ENCODE measurements at places on chromosomes 6 and 20.
A peak's percentile ranks its signal among the peaks of the same experiment; 100 is the strongest.

DNA sequence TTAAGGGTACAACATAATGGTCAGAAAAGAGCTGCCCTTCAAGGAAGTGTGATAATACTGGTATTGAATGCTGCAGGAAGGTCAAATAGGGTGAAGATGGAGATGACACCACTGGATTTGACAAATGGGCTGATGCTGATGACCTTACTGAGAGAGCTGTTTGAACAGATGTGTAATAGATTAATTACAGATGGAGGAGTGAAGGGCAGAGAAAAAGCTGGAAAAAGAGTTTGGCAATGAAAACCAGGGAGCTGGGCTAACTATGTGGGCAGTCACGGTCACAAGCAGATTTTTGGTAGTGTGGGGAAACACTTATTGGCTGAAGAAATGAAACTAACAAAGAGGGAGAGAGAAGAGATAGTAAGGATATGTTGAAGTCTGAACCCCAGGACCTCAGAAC, 83.6 kb upstream of the ENPP5 start:
- H3K36me3 ChIP-seq = no peaks in the 10 kb centered on the region
- no peak overlapping the region for H3K27ac ChIP-seq
- no peak for DNase-seq
- H3K4me3 ChIP-seq = no peak overlapping the region
- peaks cover 2% of the 10 kb centered on the region for H3K4me1 ChIP-seq

- H3K27me3 ChIP-seq = peaks cover 2% of the 10 kb centered on the region
- no peaks in the 10 kb centered on the region for H3K4me1 ChIP-seq
- no peak overlapping the region for H3K27ac ChIP-seq
- no peaks in the 10 kb centered on the region for H3K36me3 ChIP-seq
Measured at GRCh38 chr20:17287503-17287902, 60.7 kb downstream of the PCSK2 start.

DNA sequence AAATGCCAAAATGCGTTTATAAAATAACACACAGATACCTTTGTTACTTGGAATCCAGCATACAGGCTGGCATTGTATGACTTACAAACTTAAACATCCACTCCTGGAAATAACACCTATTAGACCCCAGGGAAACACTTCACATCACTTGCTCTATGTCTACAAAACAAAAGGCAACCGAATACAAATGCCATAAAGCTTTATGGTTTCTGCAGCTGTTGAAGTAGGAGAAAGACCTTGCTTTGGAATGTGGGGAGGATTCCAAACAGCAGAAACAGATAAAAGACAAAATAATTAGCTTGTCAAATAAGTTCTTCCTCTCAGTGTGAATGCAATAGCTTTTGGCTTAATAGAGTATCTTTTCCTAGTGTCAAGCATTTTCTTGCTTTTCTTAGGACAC, 9.8 kb upstream of the AMD1 start:
- no peaks in the 10 kb centered on the region for H3K27me3 ChIP-seq
- DNase-seq = no peak
- no peaks in the 10 kb centered on the region for H3K36me3 ChIP-seq

- no peak overlapping the region for H3K27ac ChIP-seq
- DNase-seq = no peak
- H3K27me3 ChIP-seq = no peaks in the 10 kb centered on the region
- peaks cover 2% of the 10 kb centered on the region for H3K4me1 ChIP-seq
- H3K4me3 ChIP-seq = no peak overlapping the region
Measured at GRCh38 chr6:33373960-33374910, 17.4 kb upstream of the KIFC1 start.

- H3K36me3 ChIP-seq = no peaks in the 10 kb centered on the region
- H3K4me1 ChIP-seq = no peaks in the 10 kb centered on the region
- H3K27ac ChIP-seq = no peak overlapping the region
- peaks cover 6% of the 10 kb centered on the region for H3K27me3 ChIP-seq
- DNase-seq = no peak
- H3K4me3 ChIP-seq = no peak overlapping the region
Measured at GRCh38 chr6:169075915-169076654, 177.6 kb downstream of the THBS2 start.

DNA sequence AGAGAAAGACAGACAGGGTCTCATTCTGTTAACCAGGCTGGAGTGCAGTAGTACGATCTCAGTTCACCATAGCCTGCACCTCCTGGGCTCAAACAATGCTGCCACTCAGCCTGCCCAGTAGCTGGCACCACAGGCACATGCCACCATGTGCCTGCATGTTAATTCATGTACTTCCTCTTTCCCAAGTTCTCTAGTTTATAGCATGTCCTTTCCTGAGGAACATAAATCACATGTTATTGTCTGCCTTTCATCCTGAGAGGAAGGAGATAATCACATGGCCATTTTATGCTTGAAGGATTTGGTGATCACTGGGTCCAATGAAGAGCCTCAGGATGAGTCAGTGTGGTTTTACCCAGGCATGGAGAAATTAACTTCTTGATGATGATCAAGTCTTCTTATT, 47.9 kb downstream of the COL11A2 start:
- H3K4me1 ChIP-seq = peaks cover 17% of the 10 kb centered on the region
- H3K4me3 ChIP-seq = no peak overlapping the region

DNA sequence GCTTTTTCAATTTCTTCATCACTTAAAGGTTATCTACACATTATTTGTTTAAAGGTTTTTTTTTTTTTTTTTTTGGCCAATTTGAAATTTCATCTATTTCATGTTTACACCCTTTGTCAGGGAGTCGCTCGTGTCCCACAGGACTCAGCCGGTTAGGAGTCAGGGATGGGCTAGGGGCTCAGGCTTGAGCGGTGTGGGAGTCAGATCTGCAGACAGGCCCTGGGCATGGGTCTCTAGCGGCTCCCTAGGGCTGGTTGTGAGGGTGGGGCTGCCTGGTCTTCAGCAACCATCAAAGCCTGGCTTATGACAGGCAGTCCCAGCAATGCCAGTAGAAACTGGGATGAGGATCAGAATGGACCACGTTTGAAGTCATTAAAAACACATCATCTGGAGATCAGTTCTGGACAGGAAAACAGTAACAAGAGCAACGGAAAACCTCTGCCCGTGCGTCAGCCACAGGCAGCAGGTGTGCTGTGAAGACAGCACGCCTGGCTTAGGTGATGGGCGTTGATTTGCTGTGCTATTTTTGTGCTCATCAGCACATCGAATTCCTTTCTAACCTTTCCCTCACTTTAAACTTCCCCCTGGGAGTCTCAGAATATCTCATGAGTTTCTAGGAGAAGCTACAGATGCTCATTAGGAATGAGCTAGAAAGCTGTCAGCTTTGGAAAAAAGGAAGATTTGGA, 91.3 kb upstream of the MPC1 start:
- H3K27ac ChIP-seq = no peak overlapping the region
- no peak overlapping the region for H3K4me3 ChIP-seq
- peaks cover 4% of the 10 kb centered on the region for H3K4me1 ChIP-seq

DNA sequence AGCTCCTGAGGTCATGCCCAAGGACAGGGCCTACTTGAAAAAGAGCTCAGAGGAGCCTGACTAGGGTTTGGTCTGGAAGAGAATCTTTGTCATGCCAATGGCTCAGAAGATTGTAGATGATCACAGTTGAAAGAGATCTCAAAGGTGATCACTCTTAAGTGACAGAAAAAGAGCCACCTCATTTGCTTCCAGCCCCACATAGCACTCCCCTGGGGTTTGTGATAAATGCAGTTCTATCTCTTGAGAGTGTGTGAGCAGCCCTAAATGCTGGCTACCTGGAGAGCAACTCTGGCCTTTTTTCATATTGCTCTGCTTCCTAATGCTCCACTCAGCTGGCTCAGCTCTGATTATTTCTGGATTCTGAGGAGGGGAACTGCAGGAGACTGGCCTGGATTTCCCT, 39.3 kb downstream of the KLHL32 start:
- no peaks in the 10 kb centered on the region for H3K4me1 ChIP-seq
- H3K4me3 ChIP-seq = no peak overlapping the region
- peaks cover 1% of the 10 kb centered on the region for H3K27me3 ChIP-seq
- DNase-seq = no peak
- H3K36me3 ChIP-seq = no peaks in the 10 kb centered on the region

GRCh38 chr6:470901-471448, 79.4 kb downstream of the IRF4 start:
- no peaks in the 10 kb centered on the region for H3K36me3 ChIP-seq
- peak; percentile 21 for DNase-seq
- peaks cover 7% of the 10 kb centered on the region for H3K27me3 ChIP-seq
- peaks cover 36% of the 10 kb centered on the region for H3K4me1 ChIP-seq
- H3K4me3 ChIP-seq = peak overlapping the region; percentile 58

GRCh38 chr20:24935140-24935539, 13.9 kb upstream of the CST7 start:
- H3K4me3 ChIP-seq = no peak overlapping the region
- H3K36me3 ChIP-seq = no peaks in the 10 kb centered on the region
- H3K27me3 ChIP-seq = peaks cover 6% of the 10 kb centered on the region

GRCh38 chr6:41967312-41968287, 26.0 kb upstream of the CCND3 start:
- peaks cover 11% of the 10 kb centered on the region for H3K36me3 ChIP-seq
- H3K4me1 ChIP-seq = peaks cover 23% of the 10 kb centered on the region
- no peak overlapping the region for H3K27ac ChIP-seq
- no peaks in the 10 kb centered on the region for H3K27me3 ChIP-seq

- no peak overlapping the region for H3K4me3 ChIP-seq
- peaks cover 28% of the 10 kb centered on the region for H3K4me1 ChIP-seq
- no peaks in the 10 kb centered on the region for H3K27me3 ChIP-seq
- no peak overlapping the region for H3K27ac ChIP-seq
Measured at GRCh38 chr6:137309078-137309762, 90.0 kb upstream of the IFNGR1 start.

DNA sequence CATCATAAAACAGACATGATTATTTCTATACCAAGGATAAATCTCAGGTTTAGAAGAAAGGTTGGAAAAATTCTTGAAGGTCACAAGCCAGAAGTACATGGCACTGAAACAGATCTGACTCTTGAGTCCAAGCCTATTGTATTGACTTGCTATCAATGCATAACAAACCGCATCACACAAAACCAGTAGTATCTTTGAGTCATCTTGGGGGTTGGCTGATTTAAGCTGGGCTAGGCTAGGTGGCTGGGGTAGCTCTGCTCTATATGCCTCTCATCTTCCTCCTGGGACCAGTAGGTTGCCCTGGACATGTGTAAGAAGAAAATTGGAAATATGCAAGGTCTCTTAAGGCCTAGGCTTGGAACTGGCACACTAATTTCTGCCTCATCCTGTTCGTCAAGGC, 37.0 kb upstream of the RAB23 start:
- no peak overlapping the region for H3K4me3 ChIP-seq
- no peaks in the 10 kb centered on the region for H3K36me3 ChIP-seq
- no peak for DNase-seq
- peaks cover 8% of the 10 kb centered on the region for H3K27me3 ChIP-seq
- peaks cover 3% of the 10 kb centered on the region for H3K4me1 ChIP-seq
- no peak overlapping the region for H3K27ac ChIP-seq

All from memory B cell (primary cell).